ENCODE measurements at places on chromosomes 5 and 9.

- DNase-seq, result no peak
These were observed 30.6 kb upstream of the CTNNA1 start for GRCh38 chr5:138722544-138723177.

DNA sequence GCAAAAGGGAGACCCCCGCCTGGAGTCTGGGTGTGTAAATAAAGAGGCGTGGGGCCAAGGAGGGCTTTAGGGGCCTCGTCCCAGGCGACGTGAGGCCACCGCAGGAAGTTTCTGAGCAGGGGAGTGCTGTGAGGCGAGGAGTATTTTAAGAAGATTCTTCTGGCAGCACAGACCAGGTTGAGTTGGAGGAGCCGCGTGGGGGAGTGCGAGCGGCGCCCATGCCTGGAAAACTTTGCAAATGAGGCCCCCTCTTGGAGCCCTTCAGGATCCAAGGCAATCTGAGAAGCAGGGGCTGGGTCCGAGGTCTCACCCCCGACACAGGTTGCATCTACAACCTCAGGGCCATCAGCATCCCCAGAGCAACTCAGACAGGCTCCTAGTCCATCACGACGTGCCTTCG lies 24.3 kb upstream of the CPLX2 start:
- no peak for DNase-seq

- DNase-seq, result no peak
These were observed 367.4 kb upstream of the TRPC7 start for GRCh38 chr5:136732751-136733150.

GRCh38 chr5:154603953-154604679 lies 126.1 kb upstream of the HAND1 start:
- no peak for DNase-seq

DNA sequence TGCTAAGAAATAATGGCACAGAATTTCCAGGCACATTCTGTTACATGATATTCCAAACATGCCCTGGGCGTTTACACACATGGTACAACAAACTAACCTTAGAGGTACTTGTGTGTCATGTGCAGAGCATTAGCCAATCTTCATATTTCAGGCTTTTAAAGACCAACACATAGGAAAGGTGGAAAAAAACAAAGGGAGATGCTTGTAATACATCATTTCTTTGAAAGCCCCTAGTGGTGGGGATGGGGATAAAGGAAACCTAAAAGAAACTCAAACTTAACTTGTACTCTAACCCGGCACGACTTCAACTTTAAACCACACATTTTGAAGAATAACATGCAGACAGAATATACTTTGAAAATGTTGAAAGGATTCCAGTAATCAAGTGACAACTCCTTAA lies 133.6 kb downstream of the PTPRD start:
- DNase-seq, result no peak

GRCh38 chr5:38941912-38942311 lies 96.1 kb downstream of the OSMR start:
- no peak for DNase-seq

- DNase-seq, result no peak
These were observed 46.5 kb upstream of the GFPT2 start for GRCh38 chr5:180399401-180400215.

GRCh38 chr5:45105491-45105994 lies 296.8 kb downstream of the MRPS30 start:
- DNase-seq, result no peak

DNA sequence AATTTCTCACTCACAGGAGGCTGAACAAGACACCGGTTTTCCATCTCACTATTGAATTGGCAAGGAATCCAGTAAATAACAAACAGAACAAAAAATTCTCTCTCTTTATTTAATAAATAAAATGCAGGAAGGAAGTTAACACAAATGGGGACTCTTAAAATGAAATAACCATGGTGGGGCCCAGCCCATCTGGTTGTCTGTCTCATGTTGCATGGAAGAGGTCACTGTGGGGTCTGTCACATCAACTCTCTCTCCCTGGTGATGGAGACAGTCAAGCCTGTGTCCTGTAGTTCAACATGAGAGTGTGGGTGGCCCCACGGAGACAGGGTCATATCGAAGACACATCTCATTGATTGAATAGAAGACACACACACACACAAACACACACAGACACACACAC lies 297.7 kb downstream of the IRX2 start:
- no peak for DNase-seq

DNA sequence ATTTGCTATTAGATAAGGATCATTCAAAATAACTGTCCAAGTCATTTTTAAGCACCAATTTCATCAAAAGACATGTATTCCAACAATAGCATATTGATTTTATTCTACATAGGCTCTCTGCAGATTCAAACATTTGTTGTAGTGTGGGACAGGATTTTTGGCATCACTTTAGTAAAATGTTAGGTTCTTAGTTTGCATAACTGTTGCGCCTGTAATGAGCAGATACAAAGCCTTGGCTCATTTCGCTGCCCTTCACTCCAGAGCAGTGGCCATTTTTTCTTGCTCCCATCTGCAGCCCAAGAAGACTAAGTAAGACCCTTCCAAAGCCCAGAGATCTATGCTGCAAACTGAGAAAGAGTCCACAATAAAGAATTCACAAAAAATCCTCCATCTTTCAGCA lies 446.0 kb upstream of the MPDZ start:
- no peak for DNase-seq

DNA sequence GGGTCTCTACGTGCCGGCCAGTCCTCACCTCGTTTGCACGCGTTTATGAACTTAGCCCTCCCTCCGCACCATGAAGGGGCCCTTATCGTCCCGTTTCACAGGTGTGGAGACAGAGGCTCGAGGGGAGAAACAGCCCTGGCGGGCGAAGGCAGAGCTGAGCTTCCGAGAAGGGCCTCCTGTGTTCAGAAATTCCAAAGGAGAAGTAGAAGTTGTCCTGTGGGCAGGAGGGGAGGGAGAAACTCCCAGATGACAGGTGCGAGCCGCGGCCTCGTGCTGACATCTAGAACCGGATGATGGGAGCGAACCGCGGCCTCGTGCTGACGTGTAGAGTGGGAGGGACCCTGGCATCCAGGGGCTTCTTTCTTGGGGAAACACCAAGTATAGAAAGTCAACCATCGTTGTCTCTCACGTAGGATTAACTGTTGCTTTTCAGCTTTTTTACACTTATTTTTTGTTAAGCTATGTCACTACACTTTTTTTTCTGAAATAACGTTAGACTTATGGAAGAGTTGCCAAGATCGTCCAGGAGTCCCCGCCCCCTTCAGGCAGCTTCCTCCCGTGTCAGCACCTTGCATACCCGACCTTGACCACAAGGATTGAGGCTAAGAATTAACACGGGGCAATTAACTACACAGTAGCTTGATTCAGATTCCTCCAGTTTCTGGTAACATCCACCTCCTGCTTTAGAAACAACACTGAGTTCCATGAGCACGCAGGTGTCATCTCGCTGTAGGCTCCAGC lies 42.8 kb upstream of the NKD2 start:
- no peak for DNase-seq

DNA sequence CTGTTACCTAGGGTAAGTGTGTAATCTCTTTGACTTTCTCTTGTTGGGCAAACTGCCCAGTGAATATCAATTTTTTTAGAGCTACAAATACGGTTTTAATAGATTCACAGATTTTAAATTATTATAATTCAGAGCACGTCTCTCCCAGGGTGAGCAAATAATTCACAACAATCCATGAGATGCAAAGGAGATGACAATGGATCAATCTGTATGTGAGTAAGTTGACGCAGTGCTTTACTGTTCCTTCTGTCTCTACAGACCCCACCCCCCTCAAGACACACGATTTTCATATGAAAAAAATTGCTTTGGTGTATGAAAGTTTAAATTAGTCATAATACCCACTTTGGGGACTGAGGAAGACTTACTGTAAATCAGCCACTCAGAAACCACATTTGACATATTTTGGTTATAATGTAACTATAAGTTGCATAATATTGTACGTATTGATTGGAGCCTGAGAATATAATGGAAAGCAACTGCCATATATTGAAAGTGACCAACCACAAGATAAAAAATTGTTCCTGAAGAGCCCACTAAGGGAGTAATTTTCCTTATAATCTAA lies 201.7 kb downstream of the BNC2 start:
- no peak for DNase-seq

DNA sequence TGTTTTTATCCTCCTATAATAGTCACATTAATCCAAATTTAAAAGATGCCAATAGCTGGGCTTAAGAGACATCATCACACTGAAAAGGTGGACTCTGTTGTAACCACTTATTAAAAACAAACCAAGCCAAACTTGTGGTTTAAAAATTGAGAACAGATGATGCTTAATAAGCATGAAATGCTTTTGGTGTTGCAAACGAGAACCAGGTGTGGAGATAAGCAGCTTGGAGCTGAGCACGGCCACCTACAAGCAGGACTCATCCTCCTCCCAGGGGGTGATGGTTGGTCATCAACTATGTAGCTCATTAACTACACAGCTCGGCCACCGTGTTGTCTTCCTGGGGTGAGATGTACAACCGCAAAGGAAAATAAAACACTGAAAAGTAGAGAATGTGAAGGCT lies 154.4 kb downstream of the NPR3 start:
- DNase-seq, result no peak

- no peak for DNase-seq
These were observed 48.3 kb downstream of the PRRC1 start for GRCh38 chr5:127565586-127566270.

DNA sequence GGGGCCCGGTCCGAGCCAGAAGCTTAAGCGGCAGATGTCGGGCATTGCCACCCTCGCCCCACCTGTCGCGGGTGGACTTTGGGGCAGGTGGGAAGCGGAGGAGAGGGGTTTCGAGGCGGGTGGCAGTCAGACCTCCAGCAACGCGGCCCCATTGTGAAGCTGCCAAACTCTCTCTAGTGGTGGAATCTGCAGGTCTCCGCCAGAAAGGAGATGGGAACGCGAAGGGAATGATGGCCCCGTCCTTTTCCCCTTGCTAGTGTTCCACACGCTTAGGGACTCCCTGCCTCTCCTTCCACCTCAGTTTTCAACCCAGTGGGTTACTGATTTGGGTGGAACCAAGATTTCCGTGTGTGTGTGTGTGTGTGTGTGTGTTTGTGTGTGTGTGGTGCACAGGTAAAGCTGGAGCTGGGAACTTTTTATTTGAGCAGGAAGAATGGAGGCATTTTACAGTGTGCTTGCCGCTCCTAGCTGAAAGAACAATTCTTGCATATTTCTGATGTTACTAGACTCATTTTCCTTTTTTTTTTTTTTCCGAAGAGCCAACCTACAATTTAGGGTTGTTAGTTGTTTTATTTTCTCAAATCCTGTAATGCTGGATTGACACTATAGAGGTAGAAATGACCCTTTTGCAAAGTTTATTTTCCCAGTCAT lies 1.3 kb downstream of the MACIR start:
- DNase-seq, result no peak

DNA sequence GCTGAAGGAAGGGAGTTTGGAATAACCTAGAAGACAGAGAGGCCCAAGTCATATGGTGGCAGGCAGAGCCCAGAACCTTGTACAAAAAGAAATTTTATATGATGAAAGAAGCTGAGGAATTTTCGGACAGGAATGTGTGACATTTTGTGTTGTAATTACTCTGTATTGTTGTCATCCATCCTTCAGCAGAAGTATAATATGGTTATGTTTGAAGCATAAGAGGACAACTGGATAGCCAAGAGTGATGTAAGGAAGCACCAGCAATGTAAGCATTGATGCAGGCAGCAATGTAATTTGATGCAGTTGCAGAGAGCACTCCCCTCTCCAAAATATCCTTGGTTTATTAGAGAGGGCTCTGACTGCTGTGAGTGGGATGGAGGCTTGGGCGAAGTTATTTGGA lies 19.1 kb upstream of the SNX2 start:
- DNase-seq, result no peak

DNA sequence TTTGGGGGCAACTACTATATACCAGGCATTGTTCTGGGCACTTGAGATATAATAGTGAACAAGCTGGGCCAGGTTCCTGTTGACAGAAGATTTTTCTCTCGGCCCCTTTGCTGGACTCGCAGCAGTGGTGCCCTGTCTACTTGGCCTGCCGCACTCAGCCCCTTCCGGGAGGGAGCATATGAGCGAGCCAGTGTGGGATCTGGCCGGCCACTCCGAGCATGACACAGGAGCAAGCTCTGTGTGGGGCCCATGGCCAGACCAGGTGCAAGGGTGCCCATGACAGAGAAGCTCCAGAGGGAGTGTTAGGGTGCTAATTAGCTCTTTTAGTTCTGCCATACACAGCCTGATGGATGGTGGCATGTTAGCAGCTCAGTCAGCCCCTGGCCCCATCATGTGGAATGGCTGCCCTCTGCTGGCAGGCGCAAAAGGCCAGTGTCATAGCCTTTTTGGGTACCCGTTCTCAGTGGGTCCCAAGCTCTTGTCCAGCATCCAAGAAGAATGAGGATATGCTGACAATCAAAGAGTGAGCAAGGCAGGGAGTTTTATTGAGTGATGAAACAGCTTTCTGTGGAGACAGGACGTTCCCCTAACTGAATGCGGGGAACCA lies 9.3 kb upstream of the KIF4B start:
- DNase-seq, result no peak

DNA sequence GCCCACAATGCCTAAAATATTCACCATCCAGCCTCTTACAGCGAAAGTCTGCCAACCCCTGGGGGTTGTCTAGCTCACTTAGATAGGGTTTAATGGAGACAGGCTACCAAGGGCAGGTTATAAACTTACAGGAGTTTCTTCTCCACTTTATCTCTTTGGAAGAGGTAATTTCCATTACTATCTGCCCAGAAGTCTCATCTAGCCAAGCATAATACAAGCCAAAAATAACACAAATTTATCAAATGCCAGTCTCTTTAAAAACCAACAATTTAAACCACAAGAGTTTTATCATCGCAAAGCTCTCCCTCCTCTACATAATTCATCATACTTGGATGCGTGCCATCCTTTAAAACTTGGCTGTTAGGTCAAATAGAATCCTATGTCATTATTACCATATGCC lies 6.2 kb downstream of the RBM22 start:
- no peak for DNase-seq

DNA sequence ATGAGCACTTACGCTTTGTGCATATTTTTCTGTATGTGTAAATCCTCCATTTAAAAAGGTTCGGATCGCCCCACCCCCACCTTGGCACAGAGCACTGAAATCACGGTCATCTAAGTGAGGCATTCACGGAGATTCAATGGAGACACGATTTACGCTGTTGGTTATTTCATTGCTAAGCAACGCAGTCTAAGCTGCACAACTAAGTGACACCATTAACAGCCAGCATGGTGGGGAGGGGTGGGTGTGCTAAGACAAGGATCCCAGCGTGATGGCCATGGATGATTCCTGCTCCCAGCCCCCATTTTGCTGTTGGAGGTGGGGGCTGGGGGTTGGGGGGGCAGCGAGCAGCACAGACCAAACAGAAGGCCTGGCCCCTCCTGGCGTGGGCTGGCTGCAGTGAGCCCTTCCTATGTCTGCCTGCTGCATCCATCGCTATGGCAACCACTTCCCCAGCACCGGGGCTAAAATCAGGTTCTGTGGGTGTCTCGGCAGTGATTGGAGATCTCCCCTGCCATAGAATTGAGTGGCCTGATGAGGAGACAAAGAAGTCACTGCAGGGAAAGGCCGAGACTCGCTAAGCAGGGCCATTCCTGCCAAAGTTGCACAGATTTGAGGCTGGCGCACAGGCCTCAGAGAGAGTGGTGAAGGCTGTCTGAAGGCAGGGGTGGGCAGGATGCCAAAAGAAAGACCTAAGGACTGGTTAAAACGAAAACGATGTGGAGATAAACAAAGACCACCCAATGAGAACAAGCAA lies 14.3 kb upstream of the MARCHF6 start:
- no peak for DNase-seq

Measured in stimulated activated CD8-positive, alpha-beta memory T cell treated with anti-CD3 and anti-CD28 coated beads, Interleukin-7, amount 100 ng/mL, for 1 hour (primary cell).